NCI-H2029 treated with DMSO at 0.1 percent for 48 hours (cell line): ENCODE measurements at places on chromosomes 6 and 20.

GRCh38 chr20:36852187-36852586 lies 23.8 kb upstream of the TLDC2 start:
- no peak for DNase-seq

- DNase-seq, result no peak
Observed at GRCh38 chr20:43358811-43359210, 98.9 kb upstream of the SRSF6 start.

DNA sequence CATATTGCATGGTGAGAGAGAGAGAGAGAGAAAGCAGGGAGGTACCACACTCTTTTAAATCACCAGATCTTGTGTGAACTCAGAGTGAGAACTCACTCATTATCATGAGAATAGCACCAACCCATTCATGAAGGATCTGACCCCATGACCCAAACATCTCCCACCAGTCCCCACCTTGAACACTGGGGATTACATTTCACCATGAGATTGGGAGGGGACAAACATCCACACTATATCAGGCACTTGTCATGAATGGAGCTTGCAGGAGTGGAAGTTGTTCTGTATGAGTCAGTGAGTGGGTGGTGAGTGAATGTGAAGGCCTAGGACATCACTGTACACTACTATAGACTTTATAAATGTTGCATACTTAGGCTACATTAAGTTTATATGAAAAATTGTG lies 47.7 kb upstream of the RNF182 start:
- DNase-seq, result no peak

DNA sequence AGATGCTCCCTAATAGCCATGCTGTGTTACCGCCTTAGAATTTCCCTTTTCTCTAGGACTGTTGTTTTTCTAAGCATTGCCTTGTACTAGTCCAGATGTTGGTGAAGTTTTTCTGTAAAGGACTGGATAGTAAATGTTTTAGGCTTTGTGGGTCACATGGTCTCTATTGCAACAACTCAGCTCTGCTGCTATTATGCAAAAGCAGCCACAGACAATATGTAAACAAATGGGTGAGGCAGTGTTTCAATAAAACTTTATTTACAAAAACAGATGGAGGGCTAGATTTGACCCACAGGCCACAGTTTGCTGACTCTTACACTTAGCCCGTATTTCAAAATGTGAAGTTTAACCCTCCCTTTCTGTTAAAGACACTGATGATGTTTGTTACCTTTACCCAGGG lies 207.6 kb upstream of the MYLIP start:
- DNase-seq, result no peak

GRCh38 chr20:1125277-1125676 lies 6.9 kb downstream of the PSMF1 start:
- DNase-seq, result no peak

DNA sequence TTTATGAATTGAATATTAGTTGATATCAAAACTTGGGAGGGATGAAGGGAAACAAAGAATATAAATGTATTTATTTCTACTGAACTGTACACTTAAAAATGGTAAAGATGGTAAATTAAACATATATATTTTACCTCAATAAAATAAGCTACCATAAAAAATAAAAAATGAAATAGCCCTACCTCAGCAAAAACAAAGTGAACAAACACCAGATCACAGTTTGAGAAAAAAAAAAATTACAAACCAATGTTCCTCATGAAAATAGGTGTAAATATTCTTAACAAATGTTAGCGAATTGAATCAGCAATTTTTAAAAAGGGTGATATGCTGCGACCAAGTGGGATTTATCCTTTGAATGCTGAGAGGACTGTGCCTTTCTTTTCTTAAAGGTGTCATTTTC lies 28.3 kb upstream of the ZNF184 start:
- no peak for DNase-seq

DNA sequence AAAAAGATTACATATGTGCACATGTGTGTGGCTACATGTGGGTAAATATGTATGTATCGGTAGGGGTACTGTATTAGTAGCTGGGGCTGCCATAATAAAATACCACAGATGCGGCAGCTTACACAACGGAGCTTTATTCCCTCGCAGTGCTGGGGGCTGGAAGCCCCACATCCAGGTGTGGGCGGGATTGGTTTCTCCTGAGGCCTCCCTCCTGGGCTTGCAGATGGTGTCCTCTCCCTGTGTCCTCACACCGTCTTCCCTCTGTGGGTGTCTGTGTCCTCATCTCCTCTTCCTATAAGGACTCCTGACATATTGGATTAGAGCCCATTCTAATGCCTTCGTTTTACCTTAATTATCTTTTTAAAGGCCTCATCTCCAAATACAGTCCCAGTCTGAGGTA lies 97.7 kb downstream of the LY86 start:
- DNase-seq, result no peak

DNA sequence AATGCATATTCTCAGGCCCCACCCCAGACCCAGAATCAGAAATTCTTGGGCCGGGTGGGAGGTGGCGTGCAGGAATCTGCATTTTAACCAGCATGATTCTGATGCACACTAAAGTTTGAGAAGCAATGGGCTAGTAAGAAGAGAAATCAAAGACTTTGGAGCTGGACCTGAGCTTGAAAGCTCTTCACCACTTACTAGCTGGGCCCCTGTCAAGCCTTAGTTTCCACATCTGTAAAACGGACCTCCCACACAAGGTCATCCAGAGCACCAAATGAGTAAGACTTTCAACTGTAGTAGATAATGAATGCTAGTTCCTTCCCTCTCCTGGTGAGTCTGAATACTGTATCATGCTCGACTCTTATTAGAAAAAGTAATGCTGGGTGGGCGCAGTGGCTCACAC lies 87.0 kb downstream of the TBC1D7 start:
- DNase-seq, result no peak

DNA sequence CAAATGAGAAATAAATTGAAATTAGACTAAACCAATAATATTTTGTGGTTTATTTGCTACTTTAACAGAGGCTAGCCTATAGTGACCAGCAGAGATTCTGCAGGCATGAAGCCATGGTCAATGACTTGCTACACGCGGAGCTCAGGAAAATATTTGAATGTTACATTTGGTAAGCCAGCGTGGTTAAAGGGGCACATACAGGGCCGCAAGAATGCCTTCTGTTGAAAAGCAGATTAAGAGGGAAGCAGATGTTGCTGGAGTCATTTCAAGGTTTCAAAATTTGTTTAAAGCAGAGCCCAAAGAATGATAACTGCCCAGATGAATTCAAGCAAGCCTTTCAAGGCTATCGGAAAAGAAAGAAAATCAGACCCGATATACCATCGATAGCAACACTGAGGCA lies 294.3 kb upstream of the MAN1A1 start:
- DNase-seq, result no peak

DNA sequence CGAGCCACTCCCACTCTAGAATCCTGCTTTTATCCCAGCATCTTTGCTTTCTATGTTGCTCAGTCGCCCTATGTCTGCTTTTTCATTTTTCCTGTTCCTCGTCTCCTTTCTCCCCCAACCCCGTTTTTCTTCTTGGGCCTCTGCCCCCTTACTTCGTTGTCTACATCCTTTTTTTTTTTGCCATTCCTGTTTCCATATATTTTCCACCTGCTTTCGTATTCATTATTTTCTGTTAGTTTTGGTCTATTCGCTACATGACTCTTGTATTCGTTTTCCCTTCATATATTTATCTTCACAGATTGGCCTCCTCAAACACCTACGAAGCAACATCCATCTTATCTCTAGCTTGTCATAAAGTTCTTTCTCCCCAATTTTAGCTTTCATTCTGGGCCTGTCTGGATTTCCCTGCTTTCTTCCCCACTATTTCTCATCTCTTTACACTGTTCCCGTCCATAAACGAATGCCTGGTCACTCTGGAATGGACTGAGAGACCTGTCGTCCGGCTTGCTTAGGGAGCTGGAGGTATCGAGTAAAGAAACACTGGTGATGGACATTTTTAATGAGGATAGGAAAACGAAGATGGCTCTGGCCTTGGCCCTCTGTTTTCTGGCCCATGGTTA lies 915 bp downstream of the PRRC2A start:
- DNase-seq, result no peak

- no peak for DNase-seq
Observed at GRCh38 chr20:60016406-60016805, 58.2 kb downstream of the CDH26 start.

GRCh38 chr6:7479801-7480266 lies 61.6 kb upstream of the DSP start:
- DNase-seq, result no peak

- DNase-seq, result no peak
Observed at GRCh38 chr6:137827411-137827940, 39.6 kb upstream of the TNFAIP3 start.

DNA sequence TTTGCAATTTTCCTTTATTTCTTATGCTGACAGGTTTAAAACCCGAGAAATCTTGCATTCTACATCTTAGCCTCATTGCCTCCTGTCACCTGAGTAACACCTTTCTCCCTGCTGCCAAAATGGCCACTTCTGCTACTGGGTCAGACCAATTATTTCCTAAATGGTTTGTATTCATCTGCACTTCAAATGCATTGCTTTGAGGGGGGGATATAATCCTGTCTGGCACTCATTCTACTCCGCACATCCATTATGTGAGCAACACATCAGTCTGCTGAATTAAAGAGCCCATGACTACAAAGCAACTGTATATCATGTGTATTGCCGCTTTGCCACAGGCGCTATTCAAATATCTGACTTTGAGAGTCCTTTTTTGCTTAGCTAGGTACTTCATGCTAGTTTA lies 141.6 kb upstream of the TSHZ2 start:
- DNase-seq, result no peak

DNA sequence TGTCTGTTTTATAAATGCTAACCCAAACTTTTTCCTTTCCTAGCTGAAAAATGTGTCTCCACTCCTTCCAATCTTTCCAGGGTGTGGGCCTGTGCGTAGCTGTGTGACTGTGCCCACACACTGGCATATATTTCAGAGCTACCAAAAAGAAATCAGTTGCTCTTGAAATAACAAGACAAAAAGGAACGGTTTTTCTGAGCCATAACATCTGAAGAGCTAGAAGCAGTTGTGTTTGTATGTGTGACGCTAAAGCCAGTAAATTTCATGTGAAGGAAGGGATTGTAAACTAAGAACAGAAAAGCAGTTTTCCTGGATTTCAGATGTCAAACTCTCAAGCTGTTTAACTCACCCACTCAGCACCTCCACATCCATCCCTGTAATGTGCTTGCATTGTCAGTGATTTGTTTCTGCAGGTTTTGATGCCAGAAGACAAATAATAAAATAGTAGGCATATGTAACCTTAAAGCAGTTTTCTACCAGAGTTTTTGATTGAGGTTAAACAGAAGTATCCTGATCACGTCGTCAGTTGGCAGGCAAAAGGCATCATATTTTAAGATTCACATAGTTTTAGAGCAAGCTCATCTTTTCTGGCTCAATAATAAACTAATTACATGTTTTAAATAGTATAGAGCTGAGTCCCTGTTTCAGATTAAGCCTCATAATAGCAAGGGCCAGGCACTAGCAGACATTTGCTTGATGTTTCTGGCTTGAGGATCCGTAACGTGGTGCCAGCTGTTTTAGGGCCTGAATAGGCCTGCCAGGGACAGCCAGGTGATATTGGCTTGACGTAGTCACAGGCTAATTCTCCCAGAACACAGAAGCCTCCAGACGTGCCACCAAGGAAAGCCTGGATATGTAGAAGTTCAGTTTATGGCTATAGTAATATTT lies 90.9 kb downstream of the FOXO3 start:
- DNase-seq, result no peak

- no peak for DNase-seq
Observed at GRCh38 chr6:104332364-104332763, 527.4 kb downstream of the HACE1 start.

GRCh38 chr6:163180874-163181541 lies 233.5 kb upstream of the QKI start:
- DNase-seq, result no peak

- no peak for DNase-seq
Observed at GRCh38 chr6:158850807-158851115, 31.6 kb upstream of the EZR start.

DNA sequence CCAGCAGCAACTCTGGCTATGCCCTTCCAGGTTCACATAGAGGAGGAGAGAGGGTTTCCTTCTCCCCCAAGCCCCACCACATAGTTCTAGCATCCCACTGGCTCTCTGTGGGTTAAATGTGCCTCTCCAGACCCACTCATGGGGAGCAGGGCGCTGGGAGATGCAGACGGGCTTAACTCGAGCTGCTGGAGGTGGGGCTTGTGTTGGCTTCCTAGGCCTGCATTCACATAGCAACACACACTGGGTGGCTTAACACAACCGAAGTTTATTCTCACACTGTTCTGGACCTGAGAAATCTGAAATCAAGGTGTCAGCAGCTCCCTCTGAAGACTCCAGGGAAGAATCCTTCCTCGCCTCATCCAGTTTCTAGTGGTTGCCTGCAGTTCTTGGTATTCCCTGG lies 33.6 kb downstream of the SLC2A10 start:
- no peak for DNase-seq

- DNase-seq, result peak; percentile 60
Observed at GRCh38 chr6:122798099-122798641, 9.1 kb downstream of the SMPDL3A start.

GRCh38 chr20:25576783-25577530 lies 8.4 kb downstream of the NINL start:
- no peak for DNase-seq

DNA sequence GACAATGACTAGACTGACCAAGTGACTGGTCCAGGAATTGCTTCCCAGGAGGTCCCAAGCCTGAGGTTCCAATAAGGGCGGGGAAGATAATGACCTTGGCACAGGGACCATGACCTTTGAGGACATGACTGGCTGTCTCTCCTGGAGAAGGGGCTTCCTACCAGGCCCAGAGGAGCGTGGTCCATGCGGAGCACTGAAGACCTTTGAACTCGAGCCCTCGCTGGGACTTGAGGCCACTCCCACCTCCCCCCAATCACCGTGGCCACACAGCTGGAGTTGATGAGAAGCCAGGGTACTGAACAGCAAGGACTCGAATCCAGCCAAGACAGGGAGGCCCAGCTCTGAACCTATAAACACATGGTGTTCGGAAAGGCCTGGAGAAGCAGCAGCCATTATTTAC lies 677.0 kb downstream of the PRKN start:
- no peak for DNase-seq

DNA sequence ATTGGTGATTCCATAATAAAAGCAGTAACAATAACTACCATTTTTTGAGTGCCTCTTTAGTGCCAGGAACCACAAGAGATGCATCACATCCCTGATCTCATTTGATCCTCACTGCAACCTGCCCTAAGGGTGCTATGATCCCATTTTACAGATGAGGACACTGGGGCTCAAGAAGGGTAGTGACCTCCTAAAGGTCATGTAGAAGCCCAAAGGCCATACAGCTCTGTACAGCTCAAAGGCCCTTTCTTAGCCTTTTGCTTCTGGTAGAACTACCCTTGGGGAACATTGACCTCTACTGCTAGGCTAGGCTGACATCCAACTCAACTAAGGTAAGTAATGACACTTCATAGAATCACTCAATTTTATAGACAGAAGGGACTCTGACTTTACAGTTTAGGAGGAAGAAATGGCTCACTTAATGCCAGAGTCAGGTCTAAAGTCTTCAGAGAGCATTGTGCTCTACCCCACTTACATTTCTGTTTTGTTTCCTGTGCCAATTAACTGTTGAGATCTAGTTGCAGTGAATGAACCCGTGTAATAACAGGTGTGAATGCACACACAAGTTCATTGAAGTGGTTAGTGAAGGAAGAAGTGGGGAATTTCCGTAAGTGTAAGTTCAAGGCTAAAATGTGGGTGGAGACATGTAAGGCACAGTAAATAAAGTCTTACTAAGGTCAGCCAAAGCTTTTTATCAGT lies 10.7 kb downstream of the SLC9A8 start:
- DNase-seq, result peak; percentile 20

- DNase-seq, result no peak
Observed at GRCh38 chr6:101266063-101266462, 127.4 kb upstream of the GRIK2 start.
